ENCODE measurements at places on chromosomes 2 and 18.

- DNase-seq, result no peak
Measured at GRCh38 chr18:33557706-33558105, 20.3 kb upstream of the ASXL3 start.

- DNase-seq, result no peak
Measured at GRCh38 chr2:2831633-2832032, 500.6 kb upstream of the MYT1L start.

DNA sequence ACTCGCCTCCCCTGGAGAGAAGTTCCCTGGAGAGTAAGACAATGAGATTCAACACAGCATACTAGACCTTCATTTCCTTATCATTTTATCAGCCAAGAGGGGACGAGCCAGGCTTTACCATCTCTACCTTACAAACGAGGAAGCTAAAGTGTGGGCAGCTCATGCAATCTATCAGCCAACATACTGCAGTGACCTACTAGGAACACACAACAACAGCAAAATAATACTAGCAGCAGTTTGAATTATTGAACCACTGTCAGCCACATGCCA is 60.0 kb upstream of the TEX51 start:
- no peak for DNase-seq

GRCh38 chr2:105934467-105934866 is 189.8 kb downstream of the NCK2 start:
- DNase-seq, result peak; percentile 18

DNA sequence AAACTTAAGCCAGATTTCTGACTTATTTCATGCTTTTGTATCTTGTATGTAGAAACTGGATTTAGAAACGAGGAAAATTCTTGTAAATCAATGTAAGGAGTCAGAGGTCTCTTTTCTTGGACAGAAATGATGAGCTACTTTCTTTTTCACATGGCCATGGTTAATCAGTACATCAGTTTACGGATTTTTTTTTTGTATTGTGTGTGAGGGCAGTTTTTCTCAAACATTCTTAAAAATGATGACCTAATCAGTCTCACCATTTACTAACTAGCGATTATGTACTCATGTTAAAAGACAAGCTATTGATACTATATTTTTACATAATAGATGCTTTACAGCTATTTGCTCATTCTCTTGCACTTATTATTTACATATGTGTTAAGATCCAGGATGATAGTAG is 165.2 kb upstream of the DOCK10 start:
- DNase-seq, result no peak

DNA sequence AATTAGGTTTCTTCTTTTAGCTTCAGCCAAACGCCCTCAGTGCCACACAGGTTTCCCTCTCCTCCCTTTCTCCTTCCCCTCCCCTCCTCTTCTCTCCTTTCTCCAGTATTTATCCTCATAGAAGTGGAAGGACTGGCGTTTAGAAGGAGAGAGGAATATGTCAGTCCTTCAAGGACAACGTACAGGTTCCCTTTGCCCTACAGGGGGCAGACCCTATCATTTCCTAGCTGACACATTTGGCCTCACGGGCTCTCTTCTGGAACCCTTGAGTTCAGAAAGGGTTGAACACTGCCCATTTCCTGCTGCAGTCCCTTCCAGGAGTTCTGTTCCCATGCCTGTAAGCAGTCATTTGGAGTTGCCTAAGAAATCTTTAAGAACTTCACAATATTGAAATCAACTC is 46.1 kb downstream of the CDCA7 start:
- DNase-seq, result no peak

GRCh38 chr2:231191896-231192872 is 6.2 kb upstream of the ARMC9 start:
- DNase-seq, result no peak

GRCh38 chr2:20093263-20094141 is 42.1 kb upstream of the LAPTM4A start:
- DNase-seq, result no peak

GRCh38 chr2:144753416-144753815 is 233.5 kb upstream of the ZEB2 start:
- DNase-seq, result no peak

GRCh38 chr2:74555610-74556103 is 1.1 kb downstream of the DOK1 start:
- DNase-seq, result no peak

DNA sequence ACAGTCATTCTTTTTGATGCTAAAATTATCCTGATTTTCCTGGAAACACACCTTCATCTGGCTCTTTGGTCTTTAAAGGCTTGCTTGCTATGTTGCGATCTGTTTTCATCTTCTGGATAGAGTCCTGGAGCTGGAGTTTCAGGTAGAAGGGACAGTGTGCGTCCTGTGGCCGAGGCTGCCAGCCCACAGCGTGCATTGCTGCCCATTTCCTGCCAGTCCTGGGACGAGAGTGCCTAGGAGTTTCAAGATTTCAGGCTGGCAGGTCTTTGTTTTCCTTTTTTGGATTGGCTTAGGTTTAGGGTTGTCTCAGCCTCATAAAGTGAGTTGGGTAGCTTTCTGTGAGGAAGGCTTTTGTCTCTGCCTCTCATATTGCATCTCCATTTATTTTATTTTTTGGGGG is 14.5 kb downstream of the DGKD start:
- no peak for DNase-seq

GRCh38 chr2:173397539-173397938 is 42.9 kb downstream of the CDCA7 start:
- DNase-seq, result no peak

GRCh38 chr2:169980643-169981042 is 153.4 kb downstream of the UBR3 start:
- no peak for DNase-seq

DNA sequence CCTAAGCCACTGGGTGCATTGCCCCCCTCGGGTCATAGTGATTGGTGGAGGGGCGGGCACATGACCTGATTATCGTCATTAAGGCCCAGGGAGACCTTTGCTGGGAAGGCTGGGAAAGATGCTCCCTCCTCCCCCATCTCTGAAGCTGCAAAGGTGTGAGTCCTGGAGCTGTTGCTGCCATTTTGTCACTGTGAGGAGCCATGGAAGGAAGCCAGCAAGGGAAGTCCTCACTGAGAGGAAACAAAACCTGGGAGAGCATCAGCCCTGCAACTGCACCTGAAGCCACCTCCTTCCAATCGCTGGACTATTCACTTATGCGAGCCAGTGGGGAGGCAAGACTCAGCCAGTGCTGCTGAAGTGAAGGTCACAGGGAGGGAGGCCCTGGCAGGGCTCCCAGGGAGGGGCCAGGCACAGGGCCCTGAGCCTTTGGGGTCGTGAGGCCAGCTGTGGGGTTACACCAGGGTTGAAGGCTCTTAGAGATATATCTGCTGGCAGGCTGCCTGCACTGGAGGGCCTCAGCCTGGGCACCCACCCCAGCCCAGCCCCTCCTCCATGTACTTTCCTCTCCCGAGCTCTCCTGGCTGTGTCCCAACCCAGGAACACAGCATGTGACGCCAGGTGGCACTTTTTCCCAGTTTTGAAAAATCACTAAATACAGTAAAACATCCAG is 10.7 kb upstream of the FAHD2A start:
- DNase-seq, result no peak

DNA sequence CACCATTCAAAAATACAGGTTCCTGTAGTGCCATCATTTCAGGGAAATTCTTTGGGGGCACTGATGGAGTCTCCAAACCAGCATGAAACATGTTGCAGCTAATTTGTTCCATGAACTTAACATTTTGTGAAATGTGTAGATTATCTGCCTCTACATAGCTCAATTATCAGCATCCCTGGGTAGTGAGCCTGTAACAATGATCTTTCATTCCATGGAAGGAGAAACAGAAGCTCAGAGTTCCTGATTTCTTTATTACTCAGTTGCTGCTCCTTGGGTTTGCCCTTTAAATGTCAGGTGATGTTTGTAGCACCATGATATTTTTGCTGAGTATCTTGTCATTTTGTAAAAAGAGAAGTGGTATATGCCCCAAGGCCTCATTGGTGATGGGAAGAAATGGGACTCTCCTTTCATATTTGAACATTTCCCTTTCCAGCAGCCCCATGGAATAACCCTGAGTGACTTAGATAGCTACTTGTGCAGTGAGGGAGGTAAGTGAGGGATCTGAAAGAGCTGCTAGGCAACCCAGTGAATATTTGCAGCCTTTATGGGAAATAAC is 146.9 kb downstream of the CERS6 start:
- DNase-seq, result no peak

GRCh38 chr18:3152294-3152693 is 67.5 kb downstream of the MYOM1 start:
- DNase-seq, result no peak

DNA sequence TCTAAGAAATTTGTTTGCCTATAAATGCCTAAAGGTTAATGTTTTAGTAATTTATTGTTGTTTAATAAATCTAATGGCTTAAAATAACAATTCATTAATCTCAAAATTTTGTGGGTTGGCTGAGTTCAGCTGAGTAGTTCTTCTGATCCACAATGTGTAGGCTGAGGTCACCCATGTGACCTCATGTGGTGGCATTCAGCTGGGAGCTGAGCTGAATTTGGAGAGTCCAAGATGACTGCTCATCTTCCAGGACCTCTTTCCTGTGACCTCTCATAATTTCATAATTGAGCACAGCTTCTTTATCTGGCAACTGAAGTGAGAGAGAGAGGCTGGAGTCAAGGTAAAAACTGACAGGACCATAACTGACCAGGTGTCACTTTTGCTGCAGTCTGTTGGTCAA is 132.4 kb downstream of the TXNL1 start:
- no peak for DNase-seq

GRCh38 chr18:23038712-23039111 is 96.6 kb upstream of the CABLES1 start:
- no peak for DNase-seq

DNA sequence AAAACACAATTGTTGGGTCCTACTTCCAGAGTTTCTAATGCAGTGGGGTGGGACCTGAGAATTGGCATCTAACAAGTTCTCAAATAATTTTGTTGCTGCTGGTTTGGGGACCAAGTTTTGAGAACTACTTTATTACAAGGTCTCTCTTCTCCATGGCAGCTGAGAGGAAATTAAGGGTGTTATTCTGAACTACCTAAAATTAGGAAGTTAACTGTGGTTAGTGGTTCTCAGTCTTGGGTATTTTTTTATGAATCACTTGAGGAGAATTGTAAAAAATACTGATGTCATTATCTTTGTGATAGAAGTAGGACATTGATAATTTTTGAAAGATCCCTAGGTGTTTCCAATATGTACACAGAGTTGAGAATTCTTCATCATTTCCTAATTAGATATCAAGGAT is 210.2 kb downstream of the MC4R start:
- no peak for DNase-seq

DNA sequence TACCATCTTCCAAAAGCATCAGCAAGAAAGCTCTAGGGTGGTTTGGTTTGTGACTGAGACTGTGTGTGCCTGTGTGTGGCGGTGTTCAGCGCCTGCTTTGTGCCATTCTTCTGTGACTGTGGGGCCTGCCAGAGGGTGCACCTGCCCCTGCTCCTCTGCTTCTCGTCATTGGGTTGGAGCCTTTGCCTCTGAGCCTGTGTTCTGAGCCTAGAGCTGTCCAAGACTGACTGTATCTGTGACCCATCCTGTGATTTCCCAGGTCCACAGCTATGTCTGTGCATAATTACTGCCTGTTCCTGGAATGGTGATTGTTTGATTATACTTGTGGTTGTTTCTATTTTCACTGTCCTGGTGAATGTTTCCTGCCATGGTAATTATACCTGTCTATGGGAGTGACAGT is 57.1 kb upstream of the KLHL29 start:
- DNase-seq, result no peak

GRCh38 chr2:162473-163382 is 101.1 kb downstream of the SH3YL1 start:
- DNase-seq, result no peak

- no peak for DNase-seq
Measured at GRCh38 chr2:88053934-88054781, 1.4 kb downstream of the KRCC1 start.

- DNase-seq, result no peak
Measured at GRCh38 chr2:242085941-242086621, 216.6 kb downstream of the RTP5 start.

DNA sequence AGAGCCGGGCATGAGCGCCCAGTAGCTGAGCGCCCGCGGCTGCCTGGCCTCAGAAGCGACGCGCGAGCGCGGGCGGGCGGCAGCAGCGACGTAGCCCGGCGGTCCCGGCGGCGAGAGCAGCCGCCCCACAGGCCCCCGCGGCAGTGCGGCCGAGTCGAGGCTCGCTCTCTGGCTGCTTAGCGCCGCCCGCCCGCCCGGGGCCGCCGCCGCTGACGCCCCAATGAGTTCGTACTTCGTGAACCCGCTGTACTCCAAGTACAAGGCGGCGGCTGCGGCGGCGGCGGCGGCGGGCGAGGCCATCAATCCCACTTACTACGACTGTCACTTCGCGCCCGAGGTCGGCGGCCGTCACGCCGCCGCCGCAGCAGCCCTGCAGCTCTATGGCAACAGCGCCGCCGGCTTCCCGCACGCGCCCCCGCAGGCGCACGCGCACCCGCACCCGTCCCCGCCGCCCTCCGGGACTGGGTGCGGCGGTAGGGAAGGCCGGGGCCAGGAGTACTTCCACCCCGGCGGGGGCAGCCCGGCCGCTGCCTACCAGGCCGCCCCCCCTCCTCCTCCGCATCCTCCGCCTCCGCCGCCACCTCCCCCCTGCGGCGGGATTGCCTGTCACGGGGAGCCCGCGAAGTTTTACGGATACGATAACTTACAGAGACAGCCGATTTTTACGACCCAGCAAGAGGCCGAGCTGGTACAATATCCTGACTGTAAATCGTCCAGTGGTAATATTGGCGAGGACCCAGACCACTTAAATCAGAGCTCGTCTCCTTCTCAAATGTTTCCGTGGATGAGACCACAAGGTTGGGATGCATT is 847 bp downstream of the HOXD8 start:
- DNase-seq, result no peak

- DNase-seq, result no peak
Measured at GRCh38 chr2:113784823-113785744, 28.6 kb upstream of the SLC35F5 start.

DNA sequence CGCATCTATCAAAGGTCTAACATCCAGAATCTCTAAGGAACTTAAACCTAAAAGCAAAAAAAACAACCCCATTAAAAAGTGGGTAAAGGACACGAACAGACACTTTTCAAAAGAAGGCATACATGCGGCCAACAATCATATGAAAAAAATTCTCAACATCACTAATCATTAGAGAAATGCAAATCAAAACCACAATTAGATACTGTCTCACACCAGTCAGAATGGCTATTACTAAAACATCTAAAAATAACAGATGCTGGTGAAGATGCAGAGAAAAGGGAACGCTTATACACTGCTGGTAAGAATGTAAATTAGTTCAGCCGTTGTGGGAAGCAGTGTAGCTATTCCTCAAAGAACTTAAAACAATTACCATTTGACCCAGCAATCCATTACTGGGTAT is 38.0 kb downstream of the PPP3R1 start:
- no peak for DNase-seq

GRCh38 chr2:187102381-187102780 is 253.4 kb upstream of the ZSWIM2 start:
- no peak for DNase-seq

GRCh38 chr2:68739595-68740399 is 5.2 kb downstream of the ARHGAP25 start:
- no peak for DNase-seq

- no peak for DNase-seq
Measured at GRCh38 chr2:235262750-235263149, 231.1 kb upstream of the AGAP1 start.
